ENCODE measurements at places on chromosomes 5 and 9.

DNA sequence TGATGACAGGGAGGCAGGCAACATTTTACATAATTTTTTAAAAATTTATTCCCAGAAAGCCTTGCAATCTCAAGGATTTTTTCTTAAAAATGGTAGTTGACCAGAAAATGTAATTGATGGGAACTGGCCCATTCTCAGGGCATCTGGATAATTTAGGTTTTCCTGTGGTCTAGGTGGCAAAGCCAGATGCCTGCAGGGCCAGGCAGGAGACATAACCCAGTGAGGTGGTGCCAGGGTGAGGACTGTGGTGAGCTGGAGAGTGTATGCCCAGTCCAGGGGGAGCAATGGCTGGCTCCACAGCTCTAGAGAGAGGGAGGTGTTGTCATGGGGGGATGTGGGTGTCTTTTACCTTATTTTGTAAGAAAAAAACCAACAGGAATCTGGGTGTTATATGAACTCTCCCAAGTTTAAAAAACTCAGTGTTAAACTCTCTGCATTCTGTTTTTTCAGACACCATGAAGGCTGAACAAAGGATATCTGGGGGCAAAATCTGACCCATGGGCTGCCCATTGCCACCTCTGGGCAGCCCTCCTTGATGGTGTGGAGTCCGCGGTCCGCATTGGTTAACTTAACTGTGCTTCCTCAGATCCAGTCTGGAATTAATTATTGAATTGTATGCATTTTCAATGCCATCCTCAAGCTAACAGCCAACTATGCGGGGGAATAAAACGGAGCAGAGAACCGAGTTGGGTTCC lies 43.9 kb downstream of the BOD1 start:
- DNase-seq = no peak

DNA sequence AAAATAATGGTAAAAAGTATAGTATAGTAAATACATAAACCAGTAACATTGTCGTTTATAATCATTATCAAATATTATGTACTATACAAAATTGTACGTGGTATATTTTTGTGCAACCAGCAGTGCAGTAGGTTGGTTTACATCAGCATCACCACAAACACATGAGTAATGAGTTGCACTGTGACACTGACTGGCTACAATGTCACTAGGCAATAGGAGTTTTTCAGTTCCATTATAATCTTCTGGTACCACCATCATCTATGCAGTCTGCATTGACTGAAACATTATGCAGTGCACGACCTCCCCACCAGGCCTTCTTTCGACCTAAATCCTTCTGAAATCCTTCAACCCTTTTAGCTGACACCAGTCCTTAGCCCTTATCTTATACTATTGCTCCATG lies 105.8 kb downstream of the SREK1 start:
- no peak for DNase-seq

DNA sequence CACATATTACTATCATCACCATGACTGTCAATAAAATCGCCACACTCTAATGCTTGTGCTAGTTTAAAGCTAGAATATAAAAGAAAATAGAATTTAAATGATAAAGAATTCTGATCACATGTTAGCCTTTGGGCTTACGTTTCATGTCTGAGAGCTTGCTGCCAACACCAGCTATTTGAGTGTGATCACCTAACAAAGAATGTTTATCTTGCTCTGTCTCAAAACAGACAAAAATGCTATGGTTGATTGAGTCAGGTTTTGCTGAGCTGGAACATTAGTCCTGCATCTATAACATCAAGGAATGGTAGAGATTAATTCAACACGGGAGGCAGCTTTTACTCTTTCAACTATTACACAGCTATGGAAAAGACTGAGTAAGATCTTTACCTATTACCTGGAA lies 50.7 kb downstream of the MSX2 start:
- no peak for DNase-seq

DNA sequence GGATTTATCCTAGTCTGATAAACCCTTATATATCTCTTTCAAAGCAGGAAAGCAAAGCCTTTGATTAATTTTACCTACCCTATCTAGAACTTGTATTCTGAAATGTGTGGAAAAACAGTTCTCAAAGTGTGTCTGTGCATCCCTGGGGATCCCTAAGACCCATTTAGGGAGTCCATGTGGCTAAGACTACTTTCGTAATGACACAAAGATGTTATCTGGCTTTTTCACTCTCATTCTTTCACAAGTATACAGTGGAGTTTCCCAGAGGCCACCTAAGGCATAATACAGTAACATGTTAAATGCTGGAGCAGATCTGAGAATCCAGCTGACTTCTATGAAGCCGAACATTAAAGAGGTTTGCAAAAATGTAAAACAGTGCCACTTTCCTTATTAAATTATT lies 54.3 kb upstream of the TNFSF15 start:
- DNase-seq = no peak

- DNase-seq = no peak
These were observed 19.5 kb downstream of the XRCC4 start for GRCh38 chr5:83096660-83097339.

All from CD4-positive, alpha-beta T cell treated with Interferon gamma for 1 hour (primary cell).